ENCODE measurements at places on chromosomes 11 and 22. TPM values are rescaled to one million over a fixed set of nuclear protein-coding genes. Genes with fewer than 3 reads are reported as not detected.

UPB1 gene
- not detected for total RNA-seq

ADORA2A gene
- total RNA-seq: not detected

UVRAG gene
- total RNA-seq: 21.8 TPM

FOLR1 gene
- 6.6 TPM for total RNA-seq

AP1B1 gene
- total RNA-seq: 22.6 TPM

TOB2 gene
- total RNA-seq: 8.6 TPM

SMC1B gene
- total RNA-seq: not detected

SYCE3 gene
- total RNA-seq: not detected
